ENCODE measurements at places on chromosomes 7 and 10. TPM values are rescaled to one million over a fixed set of nuclear protein-coding genes. Genes with fewer than 3 reads are reported as not detected.

GRCh38 chr10:33803248-33803647 is 468.8 kb upstream of the NRP1 start:
- no peak overlapping the region for H3K4me3 ChIP-seq
- DNase-seq: no peak
- peaks cover under 1% of the 10 kb centered on the region for H3K27me3 ChIP-seq

- no peaks in the 10 kb centered on the region for H3K4me1 ChIP-seq
- no peaks in the 10 kb centered on the region for H3K36me3 ChIP-seq
- no peak overlapping the region for H3K27ac ChIP-seq
- H3K27me3 ChIP-seq: no peaks in the 10 kb centered on the region
- no peak for DNase-seq
- no peak overlapping the region for H3K4me3 ChIP-seq
Observed at GRCh38 chr7:16528520-16528919, 1.9 kb downstream of the LRRC72 start.

DNA sequence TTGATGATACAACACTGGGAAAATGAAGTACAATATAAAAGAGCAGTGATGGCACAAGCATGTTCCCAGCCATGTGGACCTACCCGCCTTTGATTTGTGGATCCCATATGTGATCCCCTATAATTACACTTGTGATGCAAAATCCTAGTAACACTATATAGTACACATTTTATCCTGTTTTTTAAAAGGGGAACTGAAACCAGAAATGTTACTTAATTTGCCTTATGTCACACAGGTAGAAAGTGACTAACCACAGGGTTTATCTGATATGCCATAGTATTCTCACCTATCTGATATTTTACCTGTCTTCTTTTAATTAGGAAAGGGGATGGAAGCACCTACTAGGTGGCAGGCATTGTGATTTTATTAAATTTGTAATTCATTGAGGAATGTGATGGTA is 35.0 kb downstream of the ARMC3 start:
- H3K27me3 ChIP-seq: peaks cover 3% of the 10 kb centered on the region
- DNase-seq: no peak
- no peak overlapping the region for H3K4me3 ChIP-seq

- H3K27ac ChIP-seq: no peak overlapping the region
- H3K4me3 ChIP-seq: no peak overlapping the region
- no peaks in the 10 kb centered on the region for H3K36me3 ChIP-seq
Observed at GRCh38 chr7:133761443-133761842, 365.7 kb upstream of the LRGUK start.

Gene TMEM176B
- not detected for polyA plus RNA-seq

DNA sequence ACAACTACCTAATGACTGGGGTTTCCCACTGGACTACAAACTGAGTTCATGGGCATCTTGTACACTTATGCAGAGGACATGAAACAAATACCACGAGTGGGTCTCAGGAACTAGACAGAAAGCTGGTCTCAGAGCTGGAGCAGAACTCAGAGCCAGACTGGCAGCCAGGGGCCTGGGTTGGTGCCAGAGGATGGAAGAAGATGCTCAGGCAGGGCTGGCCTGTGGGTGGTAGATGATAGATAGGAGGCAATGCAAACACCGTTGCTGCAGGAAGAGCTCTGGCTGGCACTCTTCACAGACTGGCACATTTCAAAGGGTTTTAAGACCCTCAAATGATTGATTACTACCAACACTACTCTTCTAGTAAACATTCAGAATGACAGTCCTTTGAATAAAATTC is 28.8 kb downstream of the ENO4 start:
- no peak for DNase-seq
- no peak overlapping the region for H3K27ac ChIP-seq
- H3K4me1 ChIP-seq: no peaks in the 10 kb centered on the region
- H3K4me3 ChIP-seq: no peak overlapping the region
- no peaks in the 10 kb centered on the region for H3K36me3 ChIP-seq

GRCh38 chr7:2417981-2418481 is 14.6 kb downstream of the CHST12 start:
- peaks cover 22% of the 10 kb centered on the region for H3K27me3 ChIP-seq
- H3K4me1 ChIP-seq: peaks cover 86% of the 10 kb centered on the region
- peak; percentile 95 for DNase-seq
- H3K4me3 ChIP-seq: peak overlapping the region; percentile 79

DNA sequence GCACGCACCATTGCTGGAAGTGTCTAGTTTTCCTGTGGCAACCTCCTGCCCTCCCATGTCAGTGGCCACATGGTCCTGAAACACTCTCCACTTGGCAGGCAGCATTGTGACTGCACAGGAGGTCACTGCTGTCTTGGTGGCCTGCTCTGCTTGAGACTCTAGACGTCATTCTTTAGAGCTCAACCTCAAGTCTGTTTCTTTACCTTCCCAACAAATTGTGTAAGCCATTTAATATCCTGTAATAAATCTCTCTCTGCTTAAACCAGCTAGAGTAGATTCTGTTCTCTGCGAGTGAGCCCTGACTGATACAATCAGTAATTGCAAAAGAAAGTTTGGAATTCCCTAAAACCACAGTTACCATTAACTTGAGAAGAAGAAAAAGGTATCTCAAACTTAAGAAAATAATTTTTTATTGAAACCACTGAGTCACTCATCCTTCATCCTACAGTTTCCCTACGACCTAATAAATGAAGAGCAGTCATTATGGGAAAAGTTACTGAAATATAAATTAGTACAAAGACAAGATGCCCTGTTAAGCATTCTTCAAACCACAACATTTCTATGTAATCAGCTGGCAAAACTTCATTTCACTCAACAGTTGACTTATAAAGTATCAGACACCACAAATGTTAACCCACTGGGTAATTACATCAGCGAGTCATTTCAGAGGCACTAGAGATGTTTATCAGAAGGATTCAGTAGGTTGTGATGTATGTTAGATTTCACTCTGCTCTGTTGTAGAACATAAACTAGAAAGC is 18.0 kb downstream of the SLC25A13 start:
- H3K27me3 ChIP-seq: peaks cover 2% of the 10 kb centered on the region
- no peaks in the 10 kb centered on the region for H3K36me3 ChIP-seq
- no peak for DNase-seq
- H3K4me1 ChIP-seq: peaks cover 14% of the 10 kb centered on the region
- H3K4me3 ChIP-seq: no peak overlapping the region

GRCh38 chr7:13742811-13743210 is 246.7 kb downstream of the ETV1 start:
- no peak overlapping the region for H3K27ac ChIP-seq
- DNase-seq: no peak
- no peak overlapping the region for H3K4me3 ChIP-seq
- no peaks in the 10 kb centered on the region for H3K36me3 ChIP-seq
